ENCODE measurements at places on chromosomes 3 and 15.
A peak's percentile ranks its signal among the peaks of the same experiment; 100 is the strongest.

GRCh38 chr3:194125442-194125841 lies 10.5 kb upstream of the HES1 start:
- DNase-seq: peak; percentile 50

- DNase-seq: no peak
Measured at GRCh38 chr3:16899919-16900318, 15.2 kb downstream of the PLCL2 start.

GRCh38 chr15:25176991-25177954 lies 222.5 kb downstream of the SNRPN start:
- no peak for DNase-seq

DNA sequence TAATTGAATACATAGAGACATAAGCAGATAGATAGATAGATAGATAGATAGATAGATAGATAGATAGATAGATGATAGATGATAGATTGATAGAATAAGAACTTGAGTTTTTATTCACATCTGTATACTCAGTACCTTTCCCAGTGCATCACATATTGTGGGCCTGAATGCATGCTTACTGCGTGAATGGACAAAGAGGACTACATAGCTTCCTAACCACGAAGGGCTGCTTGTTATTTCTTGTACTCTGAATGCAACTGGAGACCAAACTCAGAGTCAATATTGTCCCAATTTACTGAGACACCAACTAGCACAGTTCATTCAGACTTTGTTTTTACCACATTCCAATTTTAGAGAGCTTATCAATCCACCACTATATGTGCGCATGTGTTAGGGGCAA lies 422.9 kb upstream of the GRM7 start:
- no peak for DNase-seq

GRCh38 chr3:166785876-166786275 lies 594.2 kb downstream of the ZBBX start:
- no peak for DNase-seq

DNA sequence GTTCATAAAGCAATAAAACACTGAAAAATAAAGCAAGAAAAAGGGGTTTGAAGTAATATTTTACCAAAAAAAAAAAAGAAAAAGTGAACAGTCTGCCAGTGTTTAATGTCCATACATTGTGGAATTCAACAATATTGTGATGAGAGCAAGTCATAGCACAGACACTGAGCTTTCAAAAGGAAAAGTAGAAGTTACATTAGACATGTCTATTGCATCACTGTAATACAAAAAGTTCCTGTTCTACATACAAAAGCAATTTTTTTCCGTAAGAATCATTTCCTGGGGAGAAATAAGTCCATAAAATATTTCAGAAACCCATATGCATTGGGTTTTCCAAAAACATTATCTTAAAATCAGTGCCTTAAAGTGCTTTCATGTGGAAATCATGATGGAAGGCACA lies 11.8 kb upstream of the HDC start:
- no peak for DNase-seq

- DNase-seq: no peak
Measured at GRCh38 chr3:52062505-52062904, 6.1 kb upstream of the DUSP7 start.

DNA sequence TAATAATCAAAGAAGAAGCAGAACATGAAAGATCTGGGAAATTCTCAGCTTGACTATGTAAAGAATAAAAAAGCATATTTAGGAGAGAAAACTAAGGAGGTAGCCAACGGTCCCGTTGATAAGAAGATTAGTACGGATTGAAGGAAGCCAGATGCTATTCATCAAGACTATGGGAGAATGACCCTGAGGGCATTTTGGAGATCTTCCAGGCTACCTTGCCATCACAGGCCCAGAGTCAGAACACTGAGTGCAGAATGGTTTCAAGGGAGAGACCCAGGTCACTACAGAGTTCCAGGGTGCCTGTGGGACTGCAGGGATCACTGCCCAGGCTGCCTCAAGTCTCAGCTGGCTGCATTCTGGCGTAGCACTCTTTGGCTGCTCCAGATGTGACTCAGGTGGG lies 752.9 kb upstream of the ARPP21 start:
- DNase-seq: no peak

- DNase-seq: no peak
Measured at GRCh38 chr15:72128359-72128758, 10.2 kb downstream of the SENP8 start.

DNA sequence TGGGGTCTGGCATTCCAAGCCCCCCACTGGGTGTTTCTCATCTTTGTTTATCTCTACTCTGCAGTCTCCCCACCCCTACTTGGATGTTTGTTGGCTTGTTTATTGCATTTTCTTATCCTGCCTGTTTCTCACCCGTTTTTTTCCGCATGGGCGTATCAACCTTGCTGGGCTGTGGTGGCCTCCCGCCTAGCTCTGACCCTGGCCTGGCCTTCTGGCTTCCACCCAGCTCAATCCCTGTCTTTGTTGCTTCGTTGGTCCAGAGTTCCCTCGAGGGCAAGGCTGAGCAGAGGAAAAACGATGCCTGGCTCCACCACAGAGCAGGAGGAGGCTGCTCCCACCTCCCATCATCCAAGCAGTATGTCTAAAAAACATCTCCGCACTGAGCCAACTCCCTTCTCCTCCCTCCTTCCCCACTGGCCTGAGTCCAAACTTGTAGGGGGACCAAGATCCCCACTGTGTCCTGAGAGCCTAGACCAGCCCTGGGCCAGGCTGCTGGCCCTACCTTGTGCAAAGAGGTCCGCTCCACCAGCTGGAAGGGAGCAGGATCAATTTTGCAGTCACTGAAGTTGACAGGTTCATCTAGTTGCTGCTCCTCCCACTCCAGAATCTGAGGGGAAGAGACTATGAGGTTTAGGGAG lies 9.8 kb downstream of the CLCN2 start:
- DNase-seq: no peak
